ENCODE measurements at places on chromosomes 12 and 14.

DNA sequence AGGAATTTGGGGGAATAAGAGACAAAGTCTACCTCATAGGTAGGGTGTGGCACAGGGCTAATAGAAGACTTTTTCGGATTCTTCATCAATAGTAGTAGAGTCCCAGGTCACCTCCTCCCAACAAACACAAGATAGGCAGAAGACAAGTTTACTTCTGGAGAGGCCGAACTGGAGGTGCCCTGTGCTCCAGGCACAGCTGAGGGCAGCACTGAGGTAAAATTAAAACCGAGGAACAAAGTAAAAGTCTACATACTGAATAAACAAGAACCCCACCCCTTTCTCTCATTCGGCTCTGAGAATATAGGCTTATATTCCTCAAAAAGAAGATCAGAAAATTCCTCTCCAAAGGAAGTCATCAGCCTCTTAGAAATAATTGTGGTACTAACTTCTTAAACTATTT is 161.5 kb downstream of the SEC23A start:
- DNase-seq: no peak

DNA sequence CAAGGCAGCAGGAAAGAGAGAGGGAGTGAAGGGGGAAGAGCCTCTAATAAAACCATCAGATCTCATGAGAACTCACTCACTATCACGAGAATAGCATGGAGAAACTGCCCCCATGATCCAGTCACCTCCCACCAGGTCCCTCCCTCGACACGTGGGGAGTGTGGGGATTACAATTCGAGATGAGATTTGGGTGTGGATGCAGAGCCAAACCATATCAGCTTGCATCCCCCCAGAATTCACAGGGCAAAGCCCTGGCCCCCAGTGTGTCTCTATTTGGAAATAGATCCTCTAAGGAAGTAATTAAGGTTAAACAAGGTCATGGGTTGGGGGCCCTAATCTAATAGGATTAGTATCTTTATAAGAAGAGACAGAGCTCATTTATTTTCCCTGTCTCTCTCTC is 56.1 kb upstream of the TCL1A start:
- DNase-seq: no peak

DNA sequence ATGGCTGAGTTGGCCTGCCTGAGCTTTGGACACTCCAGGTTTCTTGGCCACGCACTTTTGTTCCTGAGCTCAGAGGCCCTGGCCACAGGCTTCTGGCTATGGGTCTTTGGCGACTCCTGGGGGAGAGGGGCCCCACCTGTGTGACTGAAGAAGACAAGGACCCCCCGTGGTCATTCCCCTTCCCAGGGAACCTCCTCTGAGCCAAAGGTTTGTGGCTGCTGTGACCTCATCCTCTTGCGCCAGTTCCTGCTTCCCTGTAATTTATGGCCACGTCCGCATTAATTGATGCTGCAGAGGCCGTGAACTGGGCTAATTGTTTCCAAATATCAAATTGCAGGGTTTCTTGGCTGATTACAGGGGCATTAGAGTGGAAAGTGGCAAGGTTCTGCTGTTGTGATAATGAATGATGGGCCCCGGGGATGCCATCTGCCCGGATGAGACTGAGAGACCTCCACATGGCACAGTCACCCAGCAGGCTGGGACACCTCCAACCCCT is 27.6 kb upstream of the NOS1 start:
- DNase-seq: no peak

DNA sequence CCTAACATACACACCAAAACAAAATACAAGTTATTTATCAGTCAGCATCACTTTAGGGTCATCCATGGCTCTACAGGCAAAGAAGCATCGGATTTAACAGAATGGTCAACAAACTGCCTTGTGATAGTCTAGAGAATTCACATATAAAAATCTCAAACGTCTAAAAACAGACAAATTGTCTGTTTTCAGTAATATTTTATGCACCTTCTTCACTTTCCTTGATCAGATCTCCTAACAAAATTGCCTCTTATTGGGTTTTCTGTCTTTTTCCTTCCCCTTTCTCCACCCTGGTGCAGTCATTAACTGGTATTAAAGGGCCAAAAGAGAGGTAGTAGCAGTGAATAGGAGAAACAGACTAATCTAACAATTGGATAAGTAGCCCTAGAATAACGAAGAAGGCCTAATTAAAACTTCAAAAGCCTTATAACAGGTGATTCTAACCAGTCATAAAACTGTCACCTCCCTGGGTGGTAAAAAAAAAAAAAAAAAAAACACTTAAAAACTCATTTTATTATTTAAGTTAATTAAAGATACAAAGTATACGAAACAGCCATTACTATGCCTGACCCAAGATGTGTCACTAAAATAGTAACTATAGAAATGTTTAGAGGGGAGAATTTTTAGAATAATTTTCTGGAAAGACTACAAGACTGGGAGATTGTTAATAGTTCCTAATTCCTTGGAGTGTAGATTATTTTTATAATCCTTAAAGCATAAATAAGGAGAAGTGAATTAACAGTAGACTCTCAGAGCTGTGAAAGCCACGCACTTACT is 1.5 kb downstream of the KIF21A start:
- DNase-seq: no peak

GRCh38 chr12:23028158-23028802 is 403.3 kb downstream of the ETNK1 start:
- no peak for DNase-seq

DNA sequence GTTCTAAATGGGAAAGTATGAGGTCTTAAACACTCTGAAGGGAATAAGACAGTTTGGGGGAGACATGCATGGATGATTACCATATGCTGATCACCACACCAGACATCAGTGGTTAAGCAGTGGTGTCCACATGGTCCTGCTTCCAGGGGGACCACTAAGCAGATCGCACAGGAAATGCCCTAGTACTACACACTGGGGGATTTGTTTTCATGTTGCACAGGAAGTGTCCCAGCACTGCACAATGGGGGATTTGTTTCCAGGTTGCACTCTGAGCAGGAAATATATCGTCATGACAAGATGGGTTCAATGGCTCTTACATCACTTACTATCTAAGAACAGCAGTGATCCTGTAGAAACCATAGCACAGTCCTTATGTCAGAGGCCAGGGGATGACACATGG is 245.5 kb downstream of the BCL11B start:
- no peak for DNase-seq

GRCh38 chr12:127925971-127926370 is 341.0 kb upstream of the TMEM132C start:
- peak; percentile 20 for DNase-seq

- DNase-seq: no peak
Measured at GRCh38 chr14:98692832-98693231, 579.2 kb downstream of the BCL11B start.

- no peak for DNase-seq
Measured at GRCh38 chr14:77240336-77240915, 30.6 kb downstream of the NGB start.

- DNase-seq: peak; percentile 66
Measured at GRCh38 chr14:99241325-99242010, 30.5 kb downstream of the BCL11B start.

- no peak for DNase-seq
Measured at GRCh38 chr14:60349663-60350365, 100.8 kb downstream of the PPM1A start.

- no peak for DNase-seq
Measured at GRCh38 chr14:62017651-62018230, 255.5 kb downstream of the SNAPC1 start.

GRCh38 chr14:51140856-51141255 is 46.0 kb upstream of the TRIM9 start:
- DNase-seq: no peak

DNA sequence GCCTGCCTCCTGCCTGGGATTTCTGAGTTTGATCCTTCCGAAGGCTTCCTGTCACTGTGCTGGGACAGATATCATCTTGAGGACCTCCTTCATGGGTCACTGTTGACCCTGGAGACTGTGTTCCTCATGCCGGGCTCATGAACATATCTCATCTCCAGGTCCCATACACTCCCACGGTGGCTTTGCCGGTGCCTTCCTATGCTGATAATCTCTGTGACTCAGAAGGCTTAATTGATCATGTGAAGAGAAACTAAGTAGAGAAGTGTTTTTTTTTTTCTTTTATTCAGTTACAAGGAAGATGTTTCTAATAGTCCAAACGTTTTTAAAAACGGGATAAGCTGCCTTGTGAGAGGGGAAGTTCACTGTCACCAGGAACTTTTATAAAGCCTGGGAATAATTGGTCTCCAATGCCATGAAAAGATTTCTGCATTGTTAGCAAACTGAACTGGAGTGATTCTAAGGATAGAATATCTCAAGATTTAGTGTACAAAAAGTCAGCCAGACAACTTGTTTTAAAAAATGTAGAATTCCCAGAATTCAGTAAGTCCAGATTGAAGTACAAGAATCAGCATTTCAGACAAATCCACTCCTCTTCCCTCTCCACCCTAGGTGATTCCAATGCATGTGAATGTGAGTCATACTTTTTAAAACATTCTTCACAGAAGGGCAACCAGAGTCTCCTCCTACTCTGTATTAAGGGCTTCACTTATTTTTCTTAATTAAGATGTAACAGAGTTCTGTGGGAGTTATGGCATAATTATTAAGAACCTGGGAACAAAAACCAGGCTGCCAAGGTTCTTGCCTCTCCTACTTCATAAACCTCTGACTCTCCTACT is 139.8 kb upstream of the LGR5 start:
- DNase-seq: no peak

Data from NCI-H446 treated with DMSO at 0.1 percent for 48 hours (cell line).